Thoracic aorta (tissue), 2 donors: ENCODE measurements at places on chromosomes 13 and 19. TPM values are rescaled to one million over a fixed set of nuclear protein-coding genes. Genes with fewer than 3 reads are reported as not detected.

WDR62 gene
- total RNA-seq: 0.99 TPM

OR1I1 gene
- not detected for total RNA-seq

GRCh38 chr19:43936188-43936587 lies 1.1 kb upstream of the ZNF45 start:
- no peak overlapping the region for H3K27ac ChIP-seq
- peaks cover 10% of the 10 kb centered on the region for H3K36me3 ChIP-seq
- H3K4me1 ChIP-seq: peaks cover 14% of the 10 kb centered on the region

DNA sequence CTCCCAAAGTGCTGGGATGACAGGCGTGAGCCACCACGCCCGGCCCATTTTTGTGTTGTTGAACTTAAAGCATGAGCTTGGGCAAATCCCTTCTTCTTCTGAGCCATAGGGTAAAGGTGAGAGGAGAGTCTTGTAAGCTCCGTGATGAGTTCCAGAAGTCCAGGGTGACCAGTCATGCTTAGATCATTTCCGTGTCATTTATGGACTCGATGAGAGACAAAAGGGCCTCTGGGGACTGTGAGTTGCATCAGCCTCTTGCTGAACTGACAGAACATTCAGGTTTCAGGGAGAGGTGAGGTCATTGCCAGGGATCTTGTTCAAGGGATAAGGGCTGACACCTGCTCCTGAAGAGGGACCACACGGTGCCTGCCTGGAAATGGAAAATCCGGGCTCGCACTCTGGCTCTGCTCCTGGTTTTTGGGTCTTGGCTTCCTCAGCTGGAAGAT lies 53.6 kb downstream of the GADD45B start:
- H3K4me1 ChIP-seq: peaks cover 17% of the 10 kb centered on the region
- H3K4me3 ChIP-seq: no peak overlapping the region
- no peak for DNase-seq
- H3K27me3 ChIP-seq: no peaks in the 10 kb centered on the region
- no peak overlapping the region for H3K27ac ChIP-seq
- no peaks in the 10 kb centered on the region for H3K36me3 ChIP-seq

DNA sequence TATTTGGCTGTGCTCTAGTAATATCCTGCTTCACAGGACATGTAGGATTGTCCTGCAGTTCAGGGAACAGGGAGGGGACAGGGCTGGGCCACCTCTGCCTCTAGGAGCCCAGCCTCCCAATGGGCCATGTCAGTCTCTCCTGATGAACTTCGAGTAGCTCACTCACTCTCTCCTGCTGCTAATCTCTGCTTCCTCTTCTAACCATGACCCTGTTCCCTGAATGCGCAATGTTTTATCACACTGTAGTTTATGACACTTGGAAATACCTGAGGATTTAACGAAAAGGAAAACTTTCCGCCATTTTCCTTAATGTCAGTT lies 9.2 kb downstream of the PARP4 start:
- no peaks in the 10 kb centered on the region for H3K36me3 ChIP-seq
- no peak overlapping the region for H3K27ac ChIP-seq
- no peaks in the 10 kb centered on the region for H3K27me3 ChIP-seq
- H3K4me3 ChIP-seq: no peak overlapping the region
